ENCODE measurements at places on chromosomes 12 and 14.

- DNase-seq: no peak
Observed at GRCh38 chr12:85005615-85006014, 30.5 kb downstream of the TSPAN19 start.

DNA sequence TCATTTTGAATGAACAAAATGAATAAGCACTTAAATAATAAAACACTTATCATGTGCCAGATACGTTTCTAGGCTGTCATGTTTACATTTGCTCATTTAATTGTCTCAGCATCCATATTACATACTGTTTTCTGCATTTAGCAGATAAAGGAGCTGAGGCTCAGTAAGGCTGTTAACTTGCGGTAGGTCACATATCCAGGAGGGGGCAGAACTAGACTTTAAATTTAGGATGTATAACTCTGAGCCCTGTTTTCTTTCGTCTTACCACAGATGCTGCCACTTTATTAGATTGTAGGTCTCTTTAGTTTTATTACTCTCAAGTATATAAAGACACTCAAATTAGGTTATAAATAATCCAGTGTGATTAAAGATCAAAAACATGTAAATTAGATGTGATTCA lies 17.7 kb downstream of the IRAK4 start:
- no peak for DNase-seq

DNA sequence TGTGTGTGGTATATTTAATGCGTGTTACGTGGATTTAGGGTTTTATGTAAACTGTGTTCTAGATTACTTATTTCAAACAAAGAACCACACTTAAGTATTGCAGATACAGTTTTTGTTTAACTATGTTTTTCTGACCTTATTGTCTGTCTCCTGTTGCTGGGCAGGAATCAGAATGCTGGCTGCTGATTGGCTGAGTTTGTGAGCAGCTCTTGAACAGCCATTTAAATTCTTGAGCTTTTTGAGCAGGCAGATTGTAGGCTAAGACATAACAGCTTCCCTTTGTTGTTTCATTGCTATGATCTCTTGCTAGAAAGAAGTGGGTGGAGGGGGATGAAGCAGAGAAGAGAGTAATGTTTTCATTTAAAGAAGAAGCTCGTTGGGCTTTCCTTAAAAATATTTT lies 52.2 kb downstream of the ATF7IP start:
- DNase-seq: no peak

GRCh38 chr12:8696442-8697090 lies 1.2 kb upstream of the RIMKLB start:
- no peak for DNase-seq

DNA sequence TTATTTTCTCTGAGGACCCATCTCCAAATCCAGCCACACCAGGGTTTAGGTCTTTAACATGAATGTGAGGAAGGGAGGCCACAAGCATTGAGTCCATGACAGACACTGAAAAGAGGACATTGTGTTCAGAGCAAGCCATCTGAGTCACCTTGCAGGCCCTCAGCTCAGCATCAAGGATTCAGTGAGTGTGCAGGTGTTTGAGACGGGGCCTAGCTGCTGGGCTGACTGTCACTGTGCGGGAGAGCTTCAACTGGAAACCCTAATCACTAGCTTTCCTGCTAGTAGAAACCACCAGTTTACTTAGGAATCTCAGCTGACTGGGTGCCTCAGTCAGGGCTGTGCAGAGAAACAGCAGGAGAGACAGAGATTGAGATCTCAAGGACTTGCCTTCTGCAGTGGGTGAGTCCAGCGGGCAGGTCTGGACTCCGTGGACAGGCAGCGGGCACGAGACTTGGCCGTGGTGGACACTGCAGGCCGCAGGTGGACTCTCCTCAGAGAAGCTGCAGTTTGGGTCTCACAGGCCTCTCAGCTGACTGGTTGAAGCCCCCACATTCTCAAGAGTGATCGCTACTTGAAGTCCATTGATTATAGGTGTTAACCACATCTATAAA lies 86.1 kb upstream of the DYNC1H1 start:
- DNase-seq: no peak

DNA sequence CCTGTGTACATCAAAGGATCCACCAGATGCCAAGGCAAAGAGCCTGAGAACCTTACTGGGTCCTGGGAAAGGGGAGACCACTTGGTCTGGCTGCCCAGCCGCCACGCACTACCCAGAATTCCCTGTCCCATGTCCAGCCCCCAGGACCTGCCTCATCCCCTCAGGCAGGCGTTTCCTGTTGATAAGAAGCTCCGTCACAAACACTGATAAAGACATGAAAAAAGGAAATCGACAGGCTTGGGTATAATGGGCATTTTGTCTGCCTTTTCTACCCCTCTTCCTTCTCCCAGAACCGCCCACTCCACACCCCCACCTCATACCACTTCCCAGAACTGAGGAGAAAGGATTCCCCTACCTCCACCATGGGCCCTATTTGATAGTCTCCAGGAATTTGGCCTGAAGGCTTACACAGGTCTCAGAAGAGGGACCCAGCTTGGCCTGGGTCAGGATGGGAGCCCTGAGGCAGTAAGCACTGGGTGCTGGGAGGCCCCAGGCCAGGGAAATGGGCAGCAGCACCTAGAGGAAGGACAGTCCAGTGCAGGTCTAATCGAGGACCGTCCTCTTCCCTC lies 18.8 kb downstream of the ACVRL1 start:
- DNase-seq: no peak

GRCh38 chr12:53207042-53207441 lies at the start of gene ITGB7:
Gene ITGB7, minus strand, starts transcription at chr12:53207251. Its CDS starts 6,808 bp downstream, at chr12:53200443.
- no peak for DNase-seq

GRCh38 chr14:97695456-97695981 lies 898.3 kb downstream of the VRK1 start:
- no peak for DNase-seq

- no peak for DNase-seq
Observed at GRCh38 chr12:132677492-132677891, 9.7 kb downstream of the POLE start.

- DNase-seq: no peak
Observed at GRCh38 chr12:6464531-6464930, 5.9 kb downstream of the VAMP1 start.

DNA sequence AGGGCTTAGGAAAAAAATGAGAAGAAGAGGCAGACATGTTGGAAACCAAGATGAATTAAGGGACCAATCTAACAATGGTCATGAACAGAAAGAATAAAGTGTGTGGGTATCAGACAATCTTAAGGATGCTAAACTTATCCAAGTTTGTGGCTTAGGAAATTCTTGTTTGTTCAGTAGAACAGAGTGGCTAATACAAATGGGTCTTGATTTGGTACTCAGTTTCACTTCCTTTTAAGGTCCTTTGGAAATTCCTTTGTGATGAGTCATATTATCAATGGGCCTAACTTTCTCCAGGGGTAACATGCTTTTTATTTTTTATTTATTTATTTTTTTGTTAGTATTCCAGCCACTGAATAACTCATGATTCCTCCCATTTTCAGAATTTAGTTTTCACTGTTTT lies 1154.7 kb upstream of the FLRT2 start:
- DNase-seq: no peak

GRCh38 chr14:52730709-52731111 lies 744 bp downstream of the STYX start:
- no peak for DNase-seq

DNA sequence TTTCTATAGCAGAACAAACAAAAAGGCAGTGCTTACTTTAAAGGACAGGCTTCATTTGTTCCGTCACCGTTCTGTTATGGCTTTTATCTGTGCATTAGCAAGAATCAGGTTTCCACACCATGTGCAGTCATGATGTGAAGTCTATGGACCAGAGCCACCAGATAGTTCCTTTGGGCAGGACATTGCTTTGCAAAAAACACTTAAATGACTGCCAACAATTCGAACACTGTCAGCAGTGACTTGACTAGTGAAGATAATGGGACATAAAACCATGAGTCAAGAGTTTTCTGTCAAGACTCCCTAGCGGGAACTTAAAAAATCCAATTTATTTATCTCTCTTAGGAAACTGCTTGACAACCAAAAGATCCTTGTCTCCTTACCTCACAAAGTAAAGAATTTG lies 80.3 kb downstream of the NKX2-1 start:
- no peak for DNase-seq

GRCh38 chr12:5201554-5202218 lies 158.0 kb downstream of the KCNA5 start:
- no peak for DNase-seq

DNA sequence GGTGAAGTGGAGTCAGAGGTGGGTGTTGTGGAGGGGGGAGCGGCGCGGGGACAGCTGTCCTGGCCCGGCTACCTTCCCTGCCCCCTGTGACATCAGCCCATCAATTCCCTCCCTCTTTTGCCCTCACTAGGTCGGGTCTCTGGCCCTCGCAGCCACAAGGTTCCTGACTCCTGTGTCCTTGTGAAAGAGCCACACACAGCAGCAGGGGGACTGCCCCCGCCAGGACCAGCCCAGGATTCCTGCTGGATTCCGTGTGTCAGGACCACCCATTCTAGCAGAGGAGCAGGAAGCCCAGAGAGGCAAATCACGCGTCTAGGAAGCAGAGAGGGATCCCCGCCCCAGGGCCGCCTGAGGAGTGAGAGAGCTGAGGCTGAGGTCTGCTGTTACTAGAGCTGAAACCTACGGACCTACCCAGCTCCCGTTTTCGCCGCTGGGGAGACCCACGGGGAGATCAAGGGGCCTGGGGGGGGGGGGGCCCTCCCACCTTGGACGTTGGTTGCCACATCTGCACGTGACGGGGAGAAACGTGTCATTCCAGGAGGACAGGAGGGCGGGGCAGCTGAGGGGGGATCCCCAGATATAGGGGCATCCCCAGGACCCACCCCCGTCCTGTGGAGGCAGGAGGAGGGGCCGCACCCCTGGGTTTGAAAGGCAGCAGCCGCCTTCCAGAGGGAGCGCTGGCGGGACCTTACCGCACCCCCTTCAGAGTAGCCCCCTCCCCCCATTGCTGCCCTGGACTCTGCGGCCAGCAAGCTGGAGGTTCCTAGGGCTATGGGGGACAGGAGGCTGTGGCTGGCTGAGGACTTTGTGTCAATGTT lies 12.5 kb upstream of the INF2 start:
- DNase-seq: no peak

- no peak for DNase-seq
Observed at GRCh38 chr12:1564067-1564466, 30.3 kb downstream of the FBXL14 start.

GRCh38 chr12:42143452-42144157 lies 1.1 kb downstream of the GXYLT1 start:
- no peak for DNase-seq

DNA sequence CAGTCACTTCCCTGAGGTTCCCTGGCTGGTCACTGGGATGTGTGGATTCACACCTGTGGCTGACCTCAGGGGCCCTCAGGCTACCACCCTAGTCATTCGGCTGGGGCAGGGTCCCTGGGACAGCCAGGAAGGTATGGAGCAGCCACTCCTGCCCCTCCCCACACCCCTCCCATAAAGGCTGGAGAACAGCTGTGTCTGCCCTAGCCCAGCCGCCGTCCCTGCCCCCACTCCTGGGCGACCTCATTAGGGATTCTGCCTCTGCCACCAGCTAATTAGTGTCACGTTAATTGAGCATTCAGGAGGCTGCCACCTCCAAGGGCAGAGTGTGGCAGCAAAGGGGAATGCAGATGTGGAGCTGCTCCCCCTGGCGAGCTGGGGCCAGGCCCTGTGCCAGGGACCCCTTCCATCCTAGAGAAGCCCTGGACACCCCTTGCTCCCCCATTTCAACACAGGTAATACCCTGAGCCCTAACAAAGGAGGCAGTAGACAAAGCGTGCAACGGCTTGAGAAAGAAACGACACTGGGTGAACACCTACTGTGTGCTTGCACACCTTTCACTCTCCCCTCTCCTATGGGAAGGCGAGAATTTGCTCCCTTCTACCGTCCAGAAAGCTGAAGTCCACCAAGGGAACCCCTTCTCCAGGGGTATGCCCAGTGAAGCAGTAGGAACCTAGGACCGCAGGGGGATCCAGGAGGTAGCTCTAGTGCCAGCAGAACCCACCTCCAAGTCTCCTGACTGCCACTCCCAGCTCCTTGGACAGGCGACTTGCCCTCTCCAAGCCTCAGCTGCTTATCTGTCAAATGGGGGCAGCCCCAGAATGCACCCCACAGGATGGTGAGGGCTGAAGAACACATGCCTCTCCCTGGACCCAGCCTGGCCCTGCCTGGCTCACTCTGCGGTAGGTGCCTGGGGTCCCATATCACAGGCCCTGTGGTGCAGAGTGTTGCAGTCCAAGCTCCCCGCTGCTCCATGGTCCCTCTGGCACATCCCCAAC lies 45.1 kb downstream of the FAM222A start:
- no peak for DNase-seq

- no peak for DNase-seq
Observed at GRCh38 chr12:45540661-45541341, 188.7 kb upstream of the ARID2 start.

DNA sequence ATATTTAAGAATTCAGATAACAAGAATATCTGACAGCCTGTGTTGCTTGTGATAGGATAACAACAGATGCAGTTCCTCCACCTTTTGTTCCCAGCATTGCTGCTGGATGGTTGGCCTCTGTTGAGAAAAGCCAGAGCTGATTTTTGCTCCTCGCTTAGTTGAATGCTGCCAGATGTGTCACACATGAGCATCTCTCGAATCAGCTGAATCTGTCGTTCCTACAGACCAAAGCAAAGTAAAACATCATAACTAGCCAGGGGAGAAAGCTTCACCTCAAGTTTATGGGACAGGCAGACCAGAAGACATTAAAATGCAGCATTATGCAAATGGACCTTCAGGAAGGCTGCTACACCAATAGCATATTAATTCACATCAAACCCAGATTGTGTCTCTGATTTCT lies 20.1 kb downstream of the RACGAP1 start:
- no peak for DNase-seq

DNA sequence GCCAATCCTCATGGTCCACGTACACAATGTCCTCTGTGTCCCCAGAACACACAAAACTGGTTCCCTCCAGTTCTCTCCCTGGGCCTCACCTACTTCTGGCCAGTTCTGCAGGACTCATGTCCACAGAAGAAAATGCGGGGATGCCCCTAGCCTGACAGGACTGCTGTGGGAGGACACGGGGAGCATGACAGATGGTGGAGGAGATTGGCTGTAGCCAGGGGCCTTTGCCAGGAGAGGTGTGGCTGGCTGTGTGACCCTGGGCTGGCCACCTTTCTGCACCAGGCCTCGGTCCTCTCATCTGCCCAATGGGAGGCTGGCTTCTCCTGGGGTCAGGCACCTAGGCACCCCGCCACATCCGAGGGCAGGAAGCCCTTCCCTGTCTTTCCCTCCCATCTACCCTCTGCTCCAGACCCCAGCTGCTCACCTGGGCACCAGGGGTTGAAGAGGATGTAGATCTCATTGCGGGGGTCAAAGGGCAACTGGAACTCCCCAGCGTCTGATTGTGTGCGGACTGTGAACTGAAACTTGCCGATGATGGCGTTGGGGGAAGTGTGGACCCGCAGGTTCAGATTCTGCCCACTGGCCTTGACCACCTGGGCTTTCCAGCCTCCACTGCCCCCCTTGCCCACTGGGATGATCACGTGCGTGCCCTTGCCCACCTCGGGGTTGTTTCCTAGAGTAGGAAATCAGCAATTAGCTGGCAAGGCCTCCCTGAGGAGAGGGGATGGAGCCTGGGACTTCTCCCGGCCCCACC lies 2.8 kb downstream of the TGM1 start:
- DNase-seq: no peak

GRCh38 chr12:100857971-100858370 lies 63.4 kb downstream of the ANO4 start:
- no peak for DNase-seq
